ENCODE measurements at places on chromosomes 6 and 20.

GRCh38 chr6:158854214-158855101 is 35.3 kb upstream of the EZR start:
- no peak for DNase-seq

DNA sequence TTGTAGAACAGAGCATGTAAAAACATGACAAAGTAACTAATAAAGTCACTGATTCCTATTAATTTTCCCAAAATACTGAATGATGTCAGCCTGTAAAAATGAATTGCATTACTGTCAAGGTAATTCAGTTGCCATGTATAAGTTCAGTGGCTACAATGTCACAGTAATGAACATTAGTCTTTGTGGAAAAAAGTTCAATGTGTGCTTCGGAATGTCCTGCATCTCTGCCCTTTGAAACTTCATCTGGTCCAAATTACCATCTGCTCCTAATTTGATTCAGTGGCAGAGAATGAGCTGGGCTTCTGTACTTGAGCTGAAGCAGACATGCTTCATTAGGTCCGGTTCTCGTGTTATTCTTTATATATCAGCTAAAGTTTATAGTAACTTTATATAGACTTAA is 567.4 kb downstream of the COL12A1 start:
- no peak for DNase-seq

- DNase-seq = no peak
Observed at GRCh38 chr6:123805921-123806320, 2.3 kb downstream of the NKAIN2 start.

DNA sequence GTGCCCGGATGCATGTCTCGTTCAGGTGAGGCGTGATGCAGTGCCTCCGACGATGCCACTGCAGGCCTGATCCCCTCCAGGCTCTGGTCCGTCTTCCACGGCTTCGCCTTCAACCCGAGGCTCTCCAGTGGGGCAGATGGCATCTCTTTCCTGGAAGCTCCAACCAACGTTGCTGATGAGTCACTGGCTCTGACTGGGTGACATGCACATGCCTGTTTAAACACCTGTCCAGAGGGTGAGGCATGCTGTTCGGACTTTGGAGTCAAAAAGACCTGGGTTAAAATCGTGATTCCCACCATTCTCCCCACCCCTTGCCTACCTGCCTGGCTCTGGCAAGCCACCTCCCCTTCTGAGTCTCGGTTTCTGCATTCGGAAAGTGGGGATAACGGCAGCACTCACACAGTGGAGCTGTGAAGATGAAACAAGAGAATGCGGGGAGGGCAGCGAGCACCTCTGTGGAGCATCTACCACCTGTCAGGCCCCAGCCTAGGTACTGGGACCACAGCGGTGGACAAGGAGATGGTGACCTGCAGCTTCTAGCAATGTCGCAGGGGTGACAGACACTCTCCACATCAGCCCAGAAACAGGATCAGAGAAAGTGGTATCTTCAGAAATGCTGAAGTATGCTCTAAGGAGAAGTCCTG is 8.5 kb upstream of the EDN3 start:
- no peak for DNase-seq

DNA sequence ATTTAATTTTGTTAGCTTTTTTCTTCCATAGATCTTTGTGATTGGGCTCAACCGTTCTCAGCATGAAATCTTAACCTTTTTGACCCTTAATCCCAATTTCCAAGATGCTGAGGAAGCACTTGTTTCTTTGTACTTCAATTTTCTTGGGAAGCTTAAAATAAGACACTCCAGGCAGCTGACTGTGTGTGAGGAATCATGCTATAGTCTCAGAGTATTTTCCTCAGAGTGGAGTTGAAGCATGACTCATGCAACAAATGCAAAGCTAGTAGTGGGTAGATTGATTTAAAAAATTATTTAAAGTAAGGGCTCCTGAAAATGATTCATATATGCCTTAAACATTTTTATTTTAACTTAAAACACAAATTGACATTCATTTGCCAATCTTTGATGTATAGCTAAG is 168.7 kb downstream of the BTBD3 start:
- DNase-seq = no peak

GRCh38 chr6:148136586-148136985 is 206.1 kb upstream of the SASH1 start:
- no peak for DNase-seq

GRCh38 chr20:3447321-3447720 is 23.5 kb upstream of the ATRN start:
- no peak for DNase-seq

- DNase-seq = no peak
Observed at GRCh38 chr20:10075606-10076005, 40.8 kb downstream of the ANKEF1 start.

DNA sequence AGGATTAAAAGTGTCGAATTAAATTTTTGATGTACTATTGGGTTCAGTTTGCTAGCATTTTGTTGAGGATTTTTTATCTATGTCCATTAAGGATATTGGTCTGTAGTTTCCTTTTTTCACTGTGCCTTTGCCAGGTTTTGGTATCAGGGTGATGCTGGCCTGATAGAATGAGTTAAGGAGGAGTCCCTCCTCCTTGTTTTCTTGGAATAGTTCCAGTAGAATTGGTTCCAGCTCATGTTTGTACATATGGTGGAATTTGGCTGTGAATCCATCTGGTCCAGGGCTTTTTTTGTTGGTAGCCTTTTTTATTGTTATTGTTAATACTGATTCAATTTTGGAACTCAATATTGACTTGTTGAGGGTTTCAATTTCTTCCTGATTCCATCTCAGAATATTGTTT is 141.8 kb downstream of the SIM1 start:
- no peak for DNase-seq

DNA sequence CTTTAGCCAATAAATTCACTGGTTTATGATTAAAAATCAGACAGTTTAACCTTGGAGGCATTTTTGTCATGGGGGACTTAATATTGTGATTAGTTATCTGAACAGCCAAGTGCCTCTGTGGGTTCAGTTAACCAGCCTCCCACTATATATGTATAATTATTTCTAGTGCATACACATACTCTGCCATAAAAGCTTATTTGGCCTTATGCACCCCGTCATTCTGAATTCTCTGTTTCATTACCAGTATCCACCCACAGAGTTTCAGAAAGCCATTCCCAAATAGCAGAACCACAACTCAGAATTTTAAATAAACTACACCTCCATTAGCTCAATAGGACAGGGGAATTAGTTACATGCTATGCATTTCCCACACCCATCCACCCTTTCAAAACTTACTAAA is 279.7 kb downstream of the ZFAND3 start:
- DNase-seq = no peak

GRCh38 chr6:159594750-159595117 is 98.3 kb downstream of the SOD2 start:
- DNase-seq = no peak

GRCh38 chr6:137216875-137217553 is 2.2 kb downstream of the IFNGR1 start:
- no peak for DNase-seq
